ENCODE measurements at places on chromosomes 3 and 15. TPM values are rescaled to one million over a fixed set of nuclear protein-coding genes. Genes with fewer than 3 reads are reported as not detected.

Gene GOLGA8K
- total RNA-seq = 0.42 TPM

Gene AKAP13
- total RNA-seq = 120 TPM

Gene C3orf85
- total RNA-seq = not detected

Gene ITIH1
- total RNA-seq = not detected

Gene IP6K2
- 50.1 TPM for total RNA-seq

Gene QARS1
- total RNA-seq = 146 TPM

Gene CCR1
- not detected for total RNA-seq

Gene RTP4
- not detected for total RNA-seq

Gene CTXN2
- not detected for total RNA-seq

Gene ZCWPW2
- total RNA-seq = not detected

Gene PLCL2
- total RNA-seq = 4.7 TPM

Gene LYZL4
- total RNA-seq = not detected

Gene SMAD6
- 26.9 TPM for total RNA-seq

Gene SLC15A2
- total RNA-seq = 0.10 TPM

Gene PAK2
- 38.9 TPM for total RNA-seq

Gene TUSC7
- not detected for total RNA-seq

Gene ALDH1A3
- 15.1 TPM for total RNA-seq

Gene KLHL40
- total RNA-seq = not detected

Measured in A549 treated with Mapracorat at 1 μM for 4 hours (cell line).